ENCODE measurements at places on chromosomes 1 and 21.

DNA sequence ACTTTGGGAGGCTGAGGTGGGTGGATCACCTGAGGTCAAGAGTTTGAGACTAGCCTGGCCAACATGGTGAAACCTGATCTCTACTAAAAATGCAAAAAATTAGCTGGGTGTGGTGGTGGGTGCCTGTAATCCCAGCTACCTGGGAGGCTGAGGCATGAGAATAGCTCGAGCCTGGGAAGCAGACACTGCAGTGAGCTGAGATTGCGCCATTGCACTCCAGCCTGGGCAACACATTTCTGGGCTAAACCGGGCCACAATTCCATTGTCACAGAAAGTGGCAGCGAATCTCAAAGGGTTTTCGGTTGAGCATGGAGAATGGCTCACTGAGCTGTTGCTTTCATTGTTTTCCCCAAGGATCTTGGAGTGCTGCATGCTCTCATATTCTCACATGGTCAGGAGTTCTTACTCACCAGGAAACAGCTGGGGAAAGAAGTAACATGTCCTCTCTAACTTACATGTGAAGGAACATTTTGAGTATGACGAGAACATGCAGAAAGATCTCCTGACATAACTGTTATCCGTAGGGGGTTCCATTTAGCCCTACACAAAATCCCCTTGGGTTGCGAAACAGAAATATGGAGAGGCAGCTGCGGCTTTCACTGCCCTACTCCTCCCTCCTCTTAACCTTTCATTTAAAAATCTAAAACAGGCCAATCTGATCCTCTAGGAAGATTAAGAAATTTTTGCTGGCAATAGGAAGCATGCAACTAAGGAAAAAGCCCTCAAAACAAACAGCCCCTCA lies 341.1 kb downstream of the PCP4 start:
- DNase-seq: no peak

GRCh38 chr1:87134625-87135328 lies 193.9 kb upstream of the LMO4 start:
- DNase-seq: no peak

GRCh38 chr21:44742418-44743153 lies 31.2 kb upstream of the TSPEAR start:
- no peak for DNase-seq

- no peak for DNase-seq
Observed at GRCh38 chr1:221308534-221309511, 429.6 kb downstream of the HLX start.

DNA sequence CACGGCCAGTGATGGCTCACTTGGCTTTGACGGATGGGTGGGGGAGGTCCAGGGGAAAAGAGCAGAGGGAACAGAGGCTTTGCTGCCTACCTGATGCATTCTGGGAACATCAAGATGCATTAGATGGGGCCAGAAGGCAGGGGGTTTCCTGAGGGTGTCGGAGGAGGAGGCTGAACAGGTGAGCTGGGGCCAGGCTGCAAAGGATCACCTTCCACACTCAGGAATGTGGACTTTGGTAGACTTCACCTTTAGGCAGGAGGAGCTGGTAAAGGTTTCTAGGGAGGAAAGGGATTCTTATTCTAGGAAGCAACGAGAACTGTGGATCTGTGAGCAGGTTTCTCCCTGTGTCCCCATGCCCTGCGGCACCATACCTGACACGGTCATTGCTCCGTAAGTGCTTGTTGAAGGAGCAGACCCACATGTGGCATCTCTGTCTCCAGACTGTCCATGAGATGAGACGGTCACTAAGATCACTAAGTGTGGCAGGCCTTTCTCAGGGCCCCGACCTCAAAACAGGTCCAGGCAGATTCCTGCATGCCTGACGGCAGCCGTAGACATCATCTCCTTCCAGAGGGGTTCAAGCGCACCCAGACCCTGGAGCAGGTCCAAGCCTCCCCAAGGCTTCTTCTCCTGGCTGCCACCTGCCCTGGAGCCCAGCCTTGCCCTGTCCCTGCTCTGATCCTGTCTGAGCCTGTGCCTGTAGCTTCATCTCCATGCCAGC lies 89.1 kb upstream of the SLC25A33 start:
- no peak for DNase-seq

GRCh38 chr1:109371341-109371739 lies 26.4 kb downstream of the SORT1 start:
- no peak for DNase-seq

DNA sequence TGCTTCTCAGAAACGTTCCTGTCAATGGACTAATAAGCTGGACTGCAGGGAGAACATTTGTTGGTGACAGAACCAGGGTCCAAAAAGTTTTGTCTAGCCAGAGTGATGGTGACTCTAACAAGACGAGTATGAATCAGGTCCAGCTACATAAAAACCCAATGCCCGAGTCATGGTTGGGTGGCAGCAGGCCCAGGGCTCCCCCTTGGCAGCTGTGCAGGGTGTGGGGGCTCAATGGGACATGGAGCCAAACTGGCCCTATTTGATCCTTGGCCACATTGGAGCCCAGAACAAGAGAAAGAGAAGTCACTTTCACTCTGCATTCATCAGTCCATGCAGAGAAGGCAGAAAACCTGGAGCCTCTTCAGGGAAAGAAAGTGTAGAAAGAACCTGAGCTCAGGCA lies 37.9 kb upstream of the TENT5C start:
- DNase-seq: no peak

DNA sequence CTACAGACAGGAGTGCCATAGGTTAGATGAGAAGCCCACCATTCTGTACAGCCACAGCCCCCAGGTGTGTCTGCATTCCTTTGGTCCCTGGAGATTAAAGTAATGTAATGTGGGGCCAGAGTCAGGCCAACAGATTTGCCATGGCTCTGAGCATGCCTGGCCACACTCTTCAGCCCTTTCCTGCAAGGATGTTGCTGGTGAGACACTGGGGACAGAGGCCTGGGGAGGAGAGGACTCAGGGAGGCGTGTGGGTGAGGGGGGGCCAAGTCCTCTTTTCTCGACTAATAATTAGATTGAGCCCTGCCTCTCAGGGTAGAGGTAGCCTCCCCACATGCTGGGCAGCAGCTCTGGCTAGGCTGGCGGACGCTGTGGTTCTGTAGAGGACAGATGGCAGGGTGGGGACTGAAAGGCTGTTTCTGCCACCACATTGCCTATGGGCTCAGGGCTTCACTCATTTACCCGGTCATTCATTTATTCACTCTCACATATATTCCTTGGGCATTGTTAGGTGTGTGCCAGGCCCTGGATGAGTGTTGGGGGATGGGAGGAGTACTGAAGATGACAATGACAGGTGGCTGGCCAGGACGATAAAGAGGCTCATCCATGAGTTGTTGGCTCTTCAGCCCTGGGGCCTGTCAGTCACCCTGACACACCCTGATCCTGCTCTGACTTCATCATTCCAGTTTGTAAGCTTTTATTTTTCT lies 7.1 kb upstream of the PRCC start:
- DNase-seq: no peak

DNA sequence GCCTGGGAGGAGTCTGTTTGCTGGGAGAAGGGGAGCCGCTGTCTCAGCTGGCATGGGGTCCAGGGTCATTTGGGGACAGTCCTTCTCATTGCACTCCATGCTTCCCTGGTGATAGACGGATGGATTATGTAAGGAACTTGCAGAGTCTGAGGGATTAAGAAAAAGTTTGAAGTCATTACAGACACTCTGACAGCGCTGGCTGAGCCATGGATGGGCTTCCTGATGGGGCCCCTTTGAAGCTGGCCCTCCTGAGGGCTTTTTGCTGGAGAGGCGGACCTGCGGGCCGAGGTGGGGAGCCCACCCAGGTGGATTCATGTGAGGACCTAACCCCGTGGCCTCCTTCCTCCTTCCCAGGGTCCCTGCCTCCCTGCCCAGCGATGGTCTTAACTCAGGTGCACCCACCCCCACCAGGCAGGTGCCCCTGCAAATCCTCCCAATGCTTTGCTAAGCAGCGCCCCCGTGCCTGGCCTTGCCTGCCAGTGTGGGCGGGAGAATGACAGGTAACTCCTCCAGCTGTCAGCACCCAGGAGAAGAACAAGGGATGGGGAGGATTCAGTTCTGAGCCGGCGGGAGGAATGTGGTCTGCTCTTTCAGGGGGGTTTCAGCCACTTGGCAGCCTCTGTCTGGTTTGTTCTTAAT lies 24.2 kb upstream of the C1orf174 start:
- DNase-seq: no peak

All from brain pericyte (primary cell).